ENCODE measurements at places on chromosomes 16 and 17. TPM values are rescaled to one million over a fixed set of nuclear protein-coding genes. Genes with fewer than 3 reads are reported as not detected.

DNA sequence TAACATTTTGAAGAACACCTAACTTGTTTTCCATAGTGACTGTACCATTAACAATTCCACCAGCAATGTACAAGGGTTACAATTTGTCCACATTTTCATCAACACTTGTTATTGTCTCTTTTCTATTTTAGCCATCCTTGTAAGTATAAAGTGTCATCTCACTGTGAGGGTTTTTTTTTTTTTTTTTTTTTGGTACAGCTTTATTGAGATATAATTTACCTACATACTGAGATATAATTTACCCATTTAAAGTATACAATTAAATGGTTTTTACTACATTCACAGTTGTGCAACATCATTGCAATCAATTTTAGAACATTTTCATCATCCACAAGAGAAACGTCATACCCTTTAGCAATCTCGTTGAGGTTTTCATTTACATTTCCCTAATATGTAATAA lies 17.9 kb upstream of the TMIGD1 start:
- H3K27me3 ChIP-seq: peaks cover 7% of the 10 kb centered on the region
- DNase-seq: no peak
- H3K4me3 ChIP-seq: no peak overlapping the region
- no peak overlapping the region for H3K27ac ChIP-seq
- H3K4me1 ChIP-seq: peaks cover 5% of the 10 kb centered on the region
- H3K36me3 ChIP-seq: peaks cover 2% of the 10 kb centered on the region

GRCh38 chr16:85698935-85699558 lies 10.3 kb upstream of the GINS2 start:
- H3K4me1 ChIP-seq: no peaks in the 10 kb centered on the region
- H3K27ac ChIP-seq: no peak overlapping the region
- no peaks in the 10 kb centered on the region for H3K36me3 ChIP-seq
- H3K4me3 ChIP-seq: no peak overlapping the region
- DNase-seq: no peak
- peaks cover 19% of the 10 kb centered on the region for H3K27me3 ChIP-seq

DNA sequence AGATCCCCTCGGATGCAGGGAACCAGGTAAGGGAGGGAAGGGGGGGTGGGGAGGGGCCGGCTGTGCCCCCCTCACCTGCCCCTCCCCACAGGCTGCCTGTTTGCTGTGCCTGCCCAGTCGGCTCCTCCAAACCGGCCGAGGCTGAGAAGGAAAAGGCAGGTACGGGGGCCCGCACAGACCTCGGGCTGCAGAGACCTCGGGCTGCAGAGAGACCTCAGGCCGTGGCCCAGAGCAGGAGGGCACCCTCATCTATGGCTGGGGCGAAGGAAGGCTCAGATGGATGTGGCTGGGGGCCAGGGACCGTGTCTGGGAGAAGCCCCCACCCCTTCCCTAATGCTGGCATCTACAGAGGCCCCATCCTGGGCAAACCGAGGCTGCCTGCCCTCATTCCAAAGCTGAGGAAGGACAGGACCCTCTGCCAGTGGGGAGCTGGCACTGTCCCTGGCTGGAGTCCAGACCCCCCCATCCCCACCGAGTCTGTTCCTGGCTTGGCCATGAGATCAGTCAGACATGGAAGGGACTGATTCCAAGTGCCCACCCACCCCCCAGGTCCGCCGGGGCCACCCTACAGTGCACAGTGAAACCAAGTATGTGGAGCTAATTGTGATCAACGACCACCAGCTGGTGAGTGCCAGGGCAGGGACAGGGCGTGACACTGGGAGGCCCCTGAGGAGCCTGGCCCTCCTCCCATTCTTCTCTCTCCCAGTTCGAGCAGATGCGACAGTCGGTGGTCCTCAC lies 13.7 kb downstream of the ADAM11 start:
- no peaks in the 10 kb centered on the region for H3K36me3 ChIP-seq
- H3K4me3 ChIP-seq: no peak overlapping the region
- H3K4me1 ChIP-seq: peaks cover 8% of the 10 kb centered on the region
- H3K27ac ChIP-seq: no peak overlapping the region
- H3K27me3 ChIP-seq: peaks cover 13% of the 10 kb centered on the region

- H3K4me3 ChIP-seq: no peak overlapping the region
- H3K36me3 ChIP-seq: peaks cover 8% of the 10 kb centered on the region
- H3K4me1 ChIP-seq: peaks cover 5% of the 10 kb centered on the region
Observed at GRCh38 chr16:29910819-29911675, 10.8 kb downstream of the ASPHD1 start.

GRCh38 chr16:52928955-52929354 lies 123.7 kb downstream of the CHD9NB start:
- H3K27me3 ChIP-seq: peaks cover 5% of the 10 kb centered on the region
- H3K27ac ChIP-seq: no peak overlapping the region
- no peaks in the 10 kb centered on the region for H3K36me3 ChIP-seq
- no peaks in the 10 kb centered on the region for H3K4me1 ChIP-seq
- no peak overlapping the region for H3K4me3 ChIP-seq
- DNase-seq: no peak

DNA sequence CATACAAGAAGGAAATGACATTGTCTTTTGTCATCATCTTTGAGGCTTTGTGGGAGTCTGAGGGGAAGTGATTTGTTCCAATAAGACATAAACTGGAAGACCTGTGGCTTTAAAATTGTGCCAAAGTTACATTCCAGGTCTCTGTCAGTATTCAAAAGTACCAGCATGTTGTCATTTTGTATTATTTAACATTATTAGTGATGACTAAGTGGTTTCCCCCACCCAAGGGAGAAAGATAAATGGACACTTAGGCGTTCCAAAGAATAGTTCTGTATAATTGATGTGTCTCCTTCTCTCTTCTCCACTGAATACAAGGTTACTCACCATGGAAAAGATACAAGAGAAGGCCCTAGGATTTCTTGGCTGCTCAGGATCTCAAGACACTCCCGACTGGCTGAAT lies 3.8 kb downstream of the CFAP97D1 start:
- peaks cover 3% of the 10 kb centered on the region for H3K4me1 ChIP-seq
- peaks cover 4% of the 10 kb centered on the region for H3K36me3 ChIP-seq
- no peak overlapping the region for H3K27ac ChIP-seq
- H3K4me3 ChIP-seq: no peak overlapping the region

- peaks cover 5% of the 10 kb centered on the region for H3K36me3 ChIP-seq
- peaks cover 67% of the 10 kb centered on the region for H3K4me1 ChIP-seq
- no peak for DNase-seq
- peak overlapping the region; percentile 98 for H3K27ac ChIP-seq
- H3K27me3 ChIP-seq: no peaks in the 10 kb centered on the region
Observed at GRCh38 chr17:411421-412120, 59.0 kb upstream of the RPH3AL start.

- H3K4me1 ChIP-seq: peaks cover 36% of the 10 kb centered on the region
- no peak overlapping the region for H3K27ac ChIP-seq
Observed at GRCh38 chr16:67169011-67169451, 1.3 kb upstream of the NOL3 start.

MT1F gene
- 3.3 TPM for total RNA-seq

TMEM100 gene
- total RNA-seq: not detected
